ENCODE measurements at places on chromosomes 3 and 15.
A peak's percentile ranks its signal among the peaks of the same experiment; 100 is the strongest.

DNA sequence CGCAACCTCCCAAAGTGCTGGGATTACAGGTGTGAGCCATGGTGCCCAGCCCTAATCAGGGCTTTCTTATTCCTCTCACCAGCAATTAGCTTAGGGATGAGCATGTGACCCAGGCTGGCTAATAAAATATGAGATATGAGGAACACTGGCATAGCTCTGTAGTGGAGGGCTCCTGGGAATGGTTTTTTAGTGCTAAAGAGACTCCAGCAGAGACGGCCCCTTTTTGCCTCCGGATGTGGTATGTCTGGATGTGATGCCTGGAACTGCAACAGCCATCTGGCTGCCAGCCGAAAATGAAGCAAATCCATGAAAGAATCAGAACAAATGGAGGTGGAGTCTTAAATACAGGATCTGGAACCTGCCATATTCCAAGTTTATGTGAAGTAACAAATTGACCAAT is 69.1 kb upstream of the MAGI1 start:
- DNase-seq, result peak; percentile 93

- DNase-seq, result no peak
These were observed 12.1 kb downstream of the MRPS22 start for GRCh38 chr3:139355891-139356290.

- peak; percentile 73 for DNase-seq
These were observed 27.1 kb downstream of the DUOX1 start for GRCh38 chr15:45156744-45157455.

DNA sequence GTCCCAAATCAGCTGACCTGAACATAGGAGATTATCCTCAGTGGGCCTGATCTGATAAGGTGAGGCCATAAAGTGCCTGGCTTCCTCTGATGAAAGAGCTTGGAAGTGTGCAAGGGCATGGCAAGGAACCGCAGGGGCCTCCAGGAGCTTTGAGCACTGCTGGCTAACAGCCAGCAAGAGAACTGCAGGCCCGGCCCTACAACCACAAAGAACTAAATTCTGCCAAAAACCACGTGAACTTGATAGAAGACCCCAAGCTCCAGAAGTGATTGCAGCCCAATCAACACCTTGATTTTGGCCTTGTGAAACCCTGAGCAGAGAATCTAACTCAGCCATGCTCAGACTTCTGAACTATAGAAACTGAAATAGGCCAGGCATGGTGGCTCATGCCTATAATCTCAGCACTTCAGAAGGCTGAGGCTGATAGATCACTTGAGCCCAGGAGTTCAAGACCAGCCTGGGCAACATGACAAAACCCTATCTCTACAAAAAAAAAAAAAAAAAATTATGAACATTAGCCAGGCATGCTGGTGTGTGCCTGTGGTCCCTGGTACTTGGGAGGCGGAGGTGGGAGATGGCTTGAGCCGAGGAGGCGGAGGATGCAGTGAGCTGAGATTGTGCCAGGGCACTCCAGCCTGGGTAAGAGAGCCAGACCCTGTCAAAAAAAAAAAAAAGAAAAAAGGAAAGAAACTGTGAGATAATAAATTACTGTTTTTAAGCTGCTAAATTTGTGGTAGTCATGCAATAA is 7.7 kb upstream of the DIS3L start:
- no peak for DNase-seq

DNA sequence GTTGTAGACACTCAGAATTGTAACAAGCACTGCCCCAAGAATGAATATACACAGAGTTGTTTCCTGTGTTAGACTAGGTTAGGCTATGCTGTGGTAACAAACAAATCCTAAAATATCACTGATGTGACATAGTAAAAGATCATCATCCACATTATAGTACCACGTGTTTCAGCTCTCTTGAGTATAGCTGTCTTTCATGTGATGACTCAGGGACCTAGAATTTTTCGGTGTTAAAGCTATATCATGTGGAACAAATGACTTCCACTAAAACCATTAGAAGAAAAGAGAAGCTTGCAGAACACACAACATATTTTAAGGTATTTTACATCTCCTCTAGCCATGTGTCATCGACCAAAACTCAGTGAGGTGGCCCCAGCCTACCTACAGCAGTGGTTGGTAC is 307.9 kb upstream of the RBMS3 start:
- DNase-seq, result peak; percentile 46

DNA sequence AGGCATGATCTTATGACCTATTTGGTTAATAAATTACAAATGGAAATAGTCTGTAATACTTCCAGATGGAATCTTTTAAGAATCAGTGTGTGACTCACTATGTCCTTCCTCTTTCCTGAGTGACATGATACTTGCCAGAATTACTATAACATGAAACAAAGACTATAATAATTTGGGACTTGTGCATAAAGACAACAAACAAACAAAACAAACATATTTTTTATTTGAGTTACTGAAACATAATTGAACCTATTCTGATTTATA is 1268.1 kb downstream of the OTOL1 start:
- DNase-seq, result peak; percentile 1

DNA sequence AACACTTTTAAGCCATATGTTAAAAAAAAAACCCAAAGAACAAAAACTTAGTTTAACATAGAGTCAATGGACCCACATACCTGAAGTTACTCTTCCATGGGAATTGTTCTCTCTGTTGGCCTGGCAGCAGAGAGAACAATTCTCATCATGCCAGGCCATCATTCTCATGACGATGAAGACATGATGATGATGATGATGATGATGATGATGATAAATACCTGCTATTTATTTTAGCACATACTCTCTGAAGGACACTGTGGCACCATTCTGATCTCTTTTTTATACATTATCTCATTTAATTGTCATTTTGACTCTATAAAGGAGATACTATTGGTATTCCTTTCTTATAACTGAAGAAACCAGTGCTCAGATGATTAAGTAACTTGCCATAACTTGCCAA is 366.9 kb downstream of the MFSD1 start:
- no peak for DNase-seq

DNA sequence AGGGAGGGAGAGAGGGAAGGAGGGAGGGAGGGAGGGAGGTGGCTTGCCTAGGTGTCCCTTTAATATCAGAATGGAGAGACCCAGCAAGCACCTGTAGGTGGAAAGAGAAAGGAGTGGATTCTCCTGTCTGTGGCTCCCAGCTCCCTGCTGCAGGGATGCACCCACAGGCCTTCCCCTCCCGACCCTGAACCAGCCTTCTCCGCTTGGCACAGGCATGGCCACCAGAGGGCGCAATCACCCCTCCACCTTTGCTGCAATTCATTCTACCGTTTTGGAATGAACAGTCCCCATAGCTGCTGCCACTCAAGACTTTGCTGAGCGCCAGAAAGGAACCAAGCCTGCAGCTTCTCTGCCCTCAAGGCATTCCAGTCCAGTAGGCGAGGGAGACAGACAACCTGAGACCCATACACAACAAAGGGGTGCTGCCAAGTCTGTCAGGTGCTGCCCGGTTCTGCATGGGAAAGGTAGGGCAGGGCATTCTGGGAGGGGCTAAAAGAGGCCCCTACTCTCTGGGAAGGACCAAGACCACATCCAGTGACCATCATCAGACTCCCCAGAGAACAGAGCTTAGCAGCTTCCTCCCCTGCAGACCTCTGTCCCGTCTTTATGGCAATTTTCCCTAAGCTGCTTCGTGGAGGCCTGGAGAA is 4.9 kb downstream of the TLR9 start:
- DNase-seq, result peak; percentile 57

GRCh38 chr3:120926146-120926545 is 18.1 kb downstream of the STXBP5L start:
- no peak for DNase-seq

- DNase-seq, result peak; percentile 78
These were observed 138.1 kb downstream of the TMCO5A start for GRCh38 chr15:38072348-38073177.

DNA sequence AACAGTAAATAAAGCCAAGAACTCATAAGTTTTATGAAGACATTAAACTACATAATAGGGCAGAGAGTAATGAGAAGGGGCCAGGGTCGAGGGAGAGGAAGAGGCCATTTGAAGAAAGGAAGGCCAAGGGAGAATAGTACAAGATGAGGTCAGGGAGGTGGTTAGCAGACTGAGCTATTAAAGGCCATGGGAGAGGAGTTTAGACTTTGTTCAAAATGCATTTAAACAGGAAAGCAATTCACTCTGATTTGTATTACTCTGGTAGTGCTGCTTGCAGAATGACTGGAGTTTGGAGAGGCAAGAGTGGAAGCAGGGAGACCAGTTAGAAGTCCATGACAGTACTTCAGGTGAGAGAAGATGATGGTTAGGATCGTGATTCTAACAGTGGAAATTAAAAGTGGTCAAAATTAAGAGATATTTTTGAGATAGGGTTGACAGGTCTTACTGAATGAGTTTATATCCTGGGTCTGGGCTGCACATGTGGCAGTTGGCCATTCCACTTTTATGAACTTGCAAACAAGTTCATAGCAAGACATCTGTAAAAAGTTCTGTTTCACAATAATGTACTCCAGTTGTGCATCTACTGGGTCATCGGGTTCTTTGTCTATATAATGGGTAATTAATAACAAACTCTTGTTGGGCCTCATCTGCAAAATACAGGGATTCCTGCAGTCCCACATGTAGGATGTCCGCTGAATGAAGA is 16.3 kb downstream of the PPP2R3A start:
- no peak for DNase-seq

GRCh38 chr3:4571690-4572334 is 78.7 kb downstream of the ITPR1 start:
- no peak for DNase-seq

DNA sequence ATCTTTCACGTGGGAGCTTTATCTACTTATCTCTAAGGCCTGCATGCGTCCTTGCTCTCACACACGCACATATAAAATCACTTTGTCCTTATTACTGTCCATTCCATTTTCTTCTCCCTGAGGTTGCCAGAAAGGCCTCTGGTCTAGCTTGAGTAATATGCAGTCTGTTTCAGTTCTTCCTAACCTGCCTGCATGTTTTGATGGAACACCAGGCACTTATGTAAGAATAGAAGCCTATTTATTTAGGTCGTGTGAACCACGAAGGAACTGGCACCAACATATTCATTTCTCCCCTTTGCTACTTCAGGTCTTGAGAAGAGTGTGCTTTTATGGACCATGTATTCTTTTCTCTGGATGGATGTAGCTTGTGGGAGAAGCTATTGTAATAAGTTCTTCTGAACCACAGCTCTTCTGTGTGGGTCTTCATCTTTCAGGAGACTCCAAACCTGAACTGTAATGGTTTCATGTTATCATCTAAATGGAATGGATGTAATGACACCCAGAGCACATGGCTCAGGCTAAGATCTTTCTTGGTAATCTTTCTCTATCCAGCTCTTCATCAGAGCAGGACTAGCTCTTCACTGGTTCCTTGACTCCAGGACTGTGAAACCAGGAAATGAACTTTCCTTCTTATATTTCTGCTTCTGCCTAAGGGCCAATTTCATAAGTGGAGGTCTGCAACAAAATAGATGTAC is 53.8 kb downstream of the UBE2E2 start:
- DNase-seq, result no peak

DNA sequence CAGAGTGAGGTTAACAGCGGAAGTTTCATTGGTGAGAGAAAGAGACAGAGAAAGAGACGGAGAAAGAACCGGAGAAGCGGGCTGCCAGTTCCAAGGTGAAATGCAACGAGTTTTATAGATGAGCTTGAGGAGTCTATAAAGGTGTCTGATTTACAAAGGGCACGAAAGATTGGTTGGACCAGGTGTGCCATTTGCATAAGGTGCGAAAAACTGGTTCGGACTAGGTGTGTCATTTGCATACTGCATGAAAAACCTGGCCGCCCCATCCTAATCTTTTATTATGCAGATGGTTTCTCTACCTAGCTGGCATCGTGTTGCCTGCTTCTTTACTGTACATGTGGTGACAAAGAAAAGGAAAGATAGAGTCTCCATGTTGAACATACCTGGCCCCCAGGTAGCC is 253.8 kb upstream of the IGF1R start:
- no peak for DNase-seq

- DNase-seq, result no peak
These were observed 27.5 kb upstream of the SEC13 start for GRCh38 chr3:10348404-10348721.

DNA sequence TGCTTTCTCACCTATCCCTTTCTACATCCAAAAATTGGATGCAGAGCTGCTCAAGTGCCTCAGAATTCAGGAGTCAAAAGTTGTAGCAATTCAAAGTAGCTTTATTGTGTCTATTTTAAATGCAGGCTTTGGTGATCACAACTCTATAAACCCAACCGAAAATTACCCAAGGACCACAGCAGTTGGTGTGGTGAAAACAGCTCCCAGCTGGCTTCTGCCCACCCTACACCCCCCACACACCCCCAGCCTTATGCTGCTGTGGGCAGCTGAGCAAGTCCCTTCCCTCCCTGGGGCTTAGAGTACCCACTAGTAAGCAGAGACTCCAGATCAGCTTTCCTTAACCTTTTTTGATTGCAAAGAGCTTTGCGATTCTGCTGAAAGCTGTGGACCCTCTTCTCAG is 5.8 kb upstream of the HES1 start:
- DNase-seq, result no peak
